ENCODE measurements at places on chromosomes 1 and 21.
A peak's percentile ranks its signal among the peaks of the same experiment; 100 is the strongest.

DNA sequence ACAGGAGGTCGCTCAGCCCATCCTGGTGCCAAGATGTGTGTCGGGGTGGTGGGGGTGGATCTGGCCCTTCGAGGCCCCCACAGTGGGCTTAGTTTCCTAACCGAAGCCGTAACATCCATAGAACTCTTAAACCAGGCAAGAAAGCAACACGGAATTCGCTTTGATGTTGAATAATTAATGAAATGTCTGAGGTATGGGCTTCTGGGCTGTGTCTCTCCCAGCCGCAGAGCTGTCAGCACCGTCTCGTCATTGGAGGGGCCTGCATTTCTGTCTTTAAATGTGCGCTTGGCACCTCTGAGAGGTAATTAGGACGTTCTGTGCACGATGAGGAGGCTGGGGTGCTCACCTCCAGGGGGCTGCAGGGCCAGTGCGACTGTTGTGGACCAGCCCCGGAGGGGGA, 13.3 kb upstream of the PLCH2 start:
- no peak for DNase-seq

GRCh38 chr1:221697923-221698425, 43.9 kb downstream of the DUSP10 start:
- DNase-seq = no peak

GRCh38 chr1:52792036-52792435, 50.5 kb upstream of the ZYG11A start:
- DNase-seq = no peak

DNA sequence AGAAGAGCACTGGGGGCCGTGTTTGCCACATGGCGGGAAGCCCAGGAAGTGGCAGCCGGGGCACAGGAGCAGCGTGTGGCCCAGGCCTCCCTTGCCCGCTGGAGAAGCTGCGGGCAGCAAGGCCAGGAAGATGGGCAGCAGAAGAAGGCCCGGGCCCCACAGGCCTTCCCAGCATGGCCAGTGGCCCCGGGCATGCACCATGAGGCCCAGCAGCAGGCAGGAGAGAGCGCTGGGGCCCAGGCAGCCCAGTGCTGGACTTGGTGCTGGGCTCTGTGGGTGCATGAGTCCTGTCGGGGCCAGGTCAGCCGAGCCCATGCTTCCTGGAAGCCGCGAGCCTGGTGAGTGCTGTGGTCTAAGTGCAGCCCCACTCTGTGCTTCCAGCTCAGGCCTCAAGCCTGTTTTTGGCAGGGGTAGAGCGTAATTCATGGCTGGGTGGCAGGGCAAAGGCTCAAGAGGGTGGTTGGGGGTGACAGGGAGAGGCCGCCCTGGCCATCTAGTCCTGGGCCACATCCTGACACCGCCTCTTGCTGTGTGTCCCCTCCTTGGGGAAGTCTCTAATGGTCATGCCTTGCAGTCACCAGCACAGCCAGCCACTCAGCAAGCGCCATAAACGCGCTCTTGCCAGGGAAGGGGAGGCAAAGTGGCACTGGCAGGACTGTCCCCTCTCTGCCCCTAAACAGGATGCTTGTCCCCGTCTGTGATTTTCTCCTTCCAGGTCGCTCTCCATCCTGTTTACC, 21.3 kb downstream of the MTHFR start:
- DNase-seq = no peak

GRCh38 chr1:171937938-171938337, 96.6 kb downstream of the DNM3 start:
- DNase-seq = no peak

DNA sequence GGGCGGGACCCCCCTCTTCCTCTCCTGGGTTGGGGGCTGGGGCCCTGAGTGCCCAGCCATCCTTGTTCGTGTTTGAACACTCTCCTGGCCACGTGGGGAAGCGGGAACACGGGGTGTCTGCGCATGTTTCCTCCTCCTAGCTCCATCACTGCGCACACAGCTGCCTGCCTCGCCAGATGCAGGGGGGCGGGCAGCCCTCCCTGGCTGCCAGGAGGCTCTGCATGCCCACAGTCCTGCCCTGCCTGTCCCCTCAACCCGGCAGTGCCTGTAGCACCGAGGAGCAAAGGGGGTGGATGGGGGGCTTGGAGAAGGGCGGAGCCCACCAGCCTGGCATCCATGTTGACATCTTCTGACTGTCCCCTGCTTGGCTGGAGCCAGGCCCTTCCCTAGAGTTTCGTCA, 1.8 kb upstream of the SLC25A34 start:
- DNase-seq = no peak

DNA sequence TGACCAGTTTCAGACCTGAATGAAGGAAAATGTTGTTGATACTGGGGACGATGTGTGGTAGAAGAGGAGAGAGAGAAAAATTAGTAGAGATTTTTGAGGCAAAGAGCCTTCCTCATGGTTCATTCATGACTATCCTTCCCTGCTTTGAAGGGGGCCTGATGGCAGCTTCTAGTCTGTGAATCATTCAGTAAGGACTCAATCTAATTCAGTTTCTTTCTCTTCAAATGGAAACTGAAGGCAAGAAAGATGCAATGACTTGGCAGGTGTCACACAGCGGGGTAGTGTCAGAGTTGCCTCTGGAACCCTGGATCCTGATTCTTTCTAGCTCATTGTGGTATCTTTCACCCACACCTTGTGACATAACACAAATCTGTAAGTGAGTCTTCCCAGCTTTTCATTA, 14.9 kb upstream of the CD5L start:
- no peak for DNase-seq

DNA sequence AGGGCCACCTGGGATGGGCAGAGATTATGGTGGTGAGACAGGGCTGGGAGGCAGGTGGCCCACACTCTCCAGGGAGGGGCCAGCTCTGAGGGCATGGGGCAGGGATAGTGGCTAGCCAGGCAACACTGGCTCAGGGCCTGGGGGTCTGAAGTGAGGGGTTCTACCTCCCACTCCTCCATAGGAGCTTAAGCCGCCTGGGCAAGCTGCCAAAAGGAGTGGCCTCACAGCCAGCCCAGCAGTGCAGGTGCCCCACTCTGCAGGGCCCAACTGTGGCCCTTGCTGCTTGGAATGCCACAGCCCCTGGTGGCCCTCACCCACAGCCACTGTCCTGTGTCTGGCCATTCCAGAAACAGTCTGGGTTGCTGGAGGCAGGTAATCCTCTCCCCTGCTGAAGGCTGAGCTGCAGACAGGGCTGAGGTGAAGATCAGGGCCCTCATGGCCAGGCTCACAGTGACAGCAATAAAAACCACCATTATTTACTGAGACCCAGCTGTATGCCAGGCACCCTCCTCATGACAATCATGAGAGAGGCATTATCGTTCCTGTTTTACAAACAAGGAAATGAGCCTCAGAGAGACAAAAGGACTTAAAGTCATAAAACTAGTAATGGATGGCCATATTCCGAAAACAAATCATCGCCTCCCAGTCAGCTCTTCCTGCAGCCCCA, 31.0 kb downstream of the KIF21B start:
- no peak for DNase-seq

DNA sequence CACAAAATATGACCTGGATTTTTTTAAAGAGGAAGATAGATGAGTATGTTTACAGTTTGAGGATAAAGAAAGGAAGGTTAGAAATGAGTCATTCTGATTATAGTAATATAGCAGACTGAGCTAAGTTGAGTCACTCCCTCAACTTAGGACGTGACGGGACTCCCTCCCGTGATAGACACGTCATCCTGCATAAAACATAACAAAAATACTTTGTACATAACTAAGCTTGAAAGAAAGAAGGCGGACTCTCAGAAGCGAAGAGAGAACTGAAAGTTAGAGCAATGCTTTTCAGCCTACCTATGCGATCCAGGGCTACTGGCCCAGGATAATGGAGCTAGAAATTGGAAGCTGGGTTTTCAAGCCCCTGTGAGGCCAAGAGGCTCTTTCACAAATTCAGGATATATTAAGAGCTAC, 53.0 kb upstream of the DESI2 start:
- no peak for DNase-seq

GRCh38 chr1:223776075-223776814, 63.9 kb downstream of the CAPN2 start:
- DNase-seq = peak; percentile 15

GRCh38 chr1:226349081-226349480, 40.1 kb upstream of the LIN9 start:
- no peak for DNase-seq

GRCh38 chr1:151843398-151843797, 3.8 kb upstream of the C2CD4D start:
- DNase-seq = no peak

DNA sequence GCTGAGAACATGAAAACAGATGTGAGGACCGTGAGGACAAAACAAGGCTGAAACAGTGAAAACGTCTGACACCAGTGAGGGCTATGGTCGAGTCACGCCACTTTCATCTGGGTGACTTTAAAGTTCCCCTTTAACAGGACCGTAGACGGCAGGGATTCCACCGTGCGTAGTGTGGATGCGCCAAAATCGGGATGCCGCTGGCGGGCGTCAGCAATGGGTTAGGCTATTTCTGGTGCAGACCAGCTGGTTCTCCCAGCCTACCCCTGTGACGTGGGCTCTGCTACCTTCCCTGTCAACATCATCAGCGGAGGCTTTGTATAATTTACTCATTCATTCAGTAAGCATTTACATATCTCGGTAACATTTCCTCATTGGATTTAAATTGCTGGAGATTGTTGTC, 246.6 kb upstream of the AJAP1 start:
- no peak for DNase-seq
